ENCODE measurements at places on chromosomes 7 and 10.
A peak's percentile ranks its signal among the peaks of the same experiment; 100 is the strongest.

DNA sequence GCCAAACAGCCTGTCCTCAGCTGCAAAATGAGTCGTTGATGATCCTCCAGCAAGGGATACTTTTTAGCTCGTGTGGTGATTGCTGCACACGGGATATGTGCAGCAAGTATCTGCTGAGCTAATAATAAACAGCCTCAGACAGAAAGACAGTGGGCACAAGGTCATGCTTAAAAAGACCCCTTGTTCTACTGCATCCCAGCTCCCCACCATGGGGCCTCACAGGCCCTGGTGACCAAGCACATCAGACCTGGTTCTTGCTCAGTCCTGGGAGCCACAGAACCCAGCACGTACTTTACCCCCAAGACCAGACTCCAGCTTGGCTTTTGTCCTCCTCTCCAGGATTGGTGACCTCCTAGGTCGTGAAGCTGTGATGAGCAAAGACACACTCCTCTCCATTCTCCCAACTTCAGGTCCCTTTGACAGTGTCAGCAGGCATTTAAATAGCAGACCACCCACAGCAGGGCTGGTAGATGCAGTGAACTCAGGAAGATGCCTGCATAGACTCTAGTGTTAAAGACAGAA lies 50.5 kb downstream of the EGFR start:
- DNase-seq = no peak

GRCh38 chr7:109864230-109864629 lies 1226.7 kb upstream of the LRRN3 start:
- DNase-seq = no peak

DNA sequence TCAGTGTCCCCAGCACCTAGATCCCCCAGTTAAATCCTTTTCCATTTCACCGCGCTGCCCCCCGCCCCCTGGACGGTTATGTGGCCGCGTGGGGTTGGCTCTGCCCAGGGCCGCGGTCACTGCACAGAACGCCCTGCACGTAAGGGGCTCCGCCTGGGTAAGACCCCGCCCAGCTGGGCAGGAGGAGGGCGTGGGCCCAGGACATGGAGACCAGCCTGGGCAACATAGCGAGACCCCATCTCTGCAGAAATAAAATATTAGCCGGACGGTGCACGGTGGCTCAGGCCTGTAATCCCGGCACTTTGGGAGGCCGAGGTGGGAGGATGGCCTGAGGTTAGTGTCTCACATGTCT lies 650 bp upstream of the ZFAND2A start:
- peak; percentile 13 for DNase-seq

- peak; percentile 83 for DNase-seq
Observed at GRCh38 chr7:73844848-73845460, 2.6 kb upstream of the METTL27 start.

GRCh38 chr7:96826089-96826488 lies 116.4 kb upstream of the SEM1 start:
- DNase-seq = no peak

DNA sequence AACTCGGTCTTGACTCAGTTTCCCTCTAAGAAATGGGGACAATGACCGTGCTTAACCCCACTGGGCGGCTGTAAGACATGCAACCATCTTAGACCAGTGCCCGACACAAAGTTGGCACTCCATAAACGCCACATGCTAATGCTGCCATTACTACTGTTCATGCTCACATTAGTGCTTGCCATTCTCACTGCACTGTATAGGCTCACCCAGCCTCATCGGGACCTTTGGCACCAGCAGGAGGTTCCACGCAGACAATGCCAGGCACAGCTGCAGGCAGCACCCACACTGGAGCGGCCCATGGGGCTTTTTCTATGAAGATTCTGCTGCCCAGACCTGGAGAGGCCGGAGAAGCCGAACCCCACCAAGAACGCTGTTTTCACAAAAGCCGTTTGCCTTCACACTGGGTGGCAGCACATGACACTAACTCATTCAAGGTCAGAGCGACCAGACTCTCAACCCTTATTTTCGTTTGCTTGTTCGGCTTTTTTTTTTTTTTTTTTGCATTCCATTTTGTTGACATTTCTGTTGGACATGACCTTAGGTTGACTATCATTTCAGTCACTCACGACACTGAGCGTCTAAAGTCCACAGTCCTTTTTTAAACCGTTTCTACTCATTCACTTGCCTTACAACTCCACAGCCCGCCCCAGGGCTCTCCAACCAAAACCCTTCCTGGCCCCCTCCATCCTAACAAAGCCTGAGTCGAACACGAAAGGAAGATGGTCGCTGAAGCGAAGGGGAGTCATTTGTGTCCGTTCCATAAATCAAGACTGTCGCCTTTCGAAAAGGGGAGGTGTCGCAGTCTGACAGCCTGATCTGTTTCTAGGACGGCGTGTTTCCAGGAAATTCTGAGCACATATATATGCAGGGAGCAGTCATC lies 124.4 kb upstream of the RNF32 start:
- DNase-seq = no peak

DNA sequence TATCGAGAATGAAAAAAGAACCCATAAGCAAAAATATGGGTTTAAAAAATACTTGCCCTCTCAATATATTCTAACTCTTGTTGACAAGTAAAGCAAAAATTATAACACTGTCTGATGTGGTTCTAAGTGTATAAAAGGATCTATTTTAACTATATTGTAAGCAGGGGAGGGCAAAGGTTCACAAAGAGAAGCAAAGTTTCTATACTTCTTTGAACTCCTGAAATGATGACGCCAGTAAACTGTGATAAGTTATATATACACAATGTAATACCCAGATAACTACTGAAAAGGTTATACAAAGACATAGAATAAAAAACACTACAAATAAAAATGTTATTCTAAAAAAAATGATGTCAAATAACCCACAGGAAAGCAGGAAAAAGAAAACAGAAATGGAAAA lies 37.1 kb downstream of the PDLIM1 start:
- DNase-seq = no peak

GRCh38 chr10:101828766-101829551 lies 10.7 kb upstream of the OGA start:
- DNase-seq = no peak

GRCh38 chr7:92667816-92668535 lies 77.8 kb upstream of the FAM133B start:
- DNase-seq = peak; percentile 26

- peak; percentile 100 for DNase-seq
Observed at GRCh38 chr7:94394437-94395140, at the start of gene COL1A2. Gene COL1A2, plus strand, starts transcription at chr7:94394895. Its CDS starts 137 bp downstream, at chr7:94395032.

- no peak for DNase-seq
Observed at GRCh38 chr10:21888959-21889358, 114.6 kb downstream of the DNAJC1 start.

GRCh38 chr10:87613751-87614150 lies 45.9 kb upstream of the PAPSS2 start:
- DNase-seq = no peak

- DNase-seq = no peak
Observed at GRCh38 chr7:31029251-31030042, 22.7 kb upstream of the ADCYAP1R1 start.
